ENCODE measurements at places on chromosomes 11 and 22.

DNA sequence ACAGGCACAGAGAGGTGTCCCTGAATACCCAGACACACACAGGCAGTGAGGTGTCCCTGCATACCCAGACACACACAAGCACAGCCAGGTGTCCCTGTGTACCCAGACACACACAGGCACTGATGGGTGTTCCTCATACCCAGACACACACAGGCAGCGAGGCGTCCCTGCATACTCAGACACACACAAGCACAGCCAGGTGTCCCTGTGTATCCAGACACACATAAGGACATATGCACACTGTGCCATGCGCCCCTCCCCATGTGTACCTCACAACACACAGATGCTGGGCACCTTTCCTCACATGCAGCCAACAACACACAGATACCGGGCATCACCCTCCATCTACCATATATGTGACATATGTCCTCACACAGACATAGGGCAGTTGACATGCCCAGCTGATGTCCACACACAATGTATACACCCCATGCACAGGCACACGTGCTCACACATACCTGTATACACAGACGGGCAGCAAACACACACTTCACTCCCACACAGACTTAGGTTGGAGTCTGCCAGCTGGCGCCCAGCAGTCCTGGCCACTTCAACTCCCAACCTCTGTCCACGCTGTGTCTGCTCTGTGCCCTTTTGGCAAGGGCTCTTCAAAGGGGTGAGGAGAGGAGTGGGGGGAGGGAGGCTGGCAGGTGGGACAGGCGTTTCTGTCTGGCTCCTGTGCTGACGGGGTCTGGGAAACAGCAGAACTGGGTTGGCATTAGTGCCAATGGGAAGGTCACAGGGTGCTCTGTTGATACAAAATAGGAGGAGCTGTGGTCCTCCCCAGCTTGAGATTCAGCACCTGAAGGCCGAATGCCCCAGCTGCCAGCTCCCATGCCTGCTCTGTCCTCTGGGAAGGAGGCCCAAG is 69.4 kb upstream of the ALX4 start:
- DNase-seq: no peak

DNA sequence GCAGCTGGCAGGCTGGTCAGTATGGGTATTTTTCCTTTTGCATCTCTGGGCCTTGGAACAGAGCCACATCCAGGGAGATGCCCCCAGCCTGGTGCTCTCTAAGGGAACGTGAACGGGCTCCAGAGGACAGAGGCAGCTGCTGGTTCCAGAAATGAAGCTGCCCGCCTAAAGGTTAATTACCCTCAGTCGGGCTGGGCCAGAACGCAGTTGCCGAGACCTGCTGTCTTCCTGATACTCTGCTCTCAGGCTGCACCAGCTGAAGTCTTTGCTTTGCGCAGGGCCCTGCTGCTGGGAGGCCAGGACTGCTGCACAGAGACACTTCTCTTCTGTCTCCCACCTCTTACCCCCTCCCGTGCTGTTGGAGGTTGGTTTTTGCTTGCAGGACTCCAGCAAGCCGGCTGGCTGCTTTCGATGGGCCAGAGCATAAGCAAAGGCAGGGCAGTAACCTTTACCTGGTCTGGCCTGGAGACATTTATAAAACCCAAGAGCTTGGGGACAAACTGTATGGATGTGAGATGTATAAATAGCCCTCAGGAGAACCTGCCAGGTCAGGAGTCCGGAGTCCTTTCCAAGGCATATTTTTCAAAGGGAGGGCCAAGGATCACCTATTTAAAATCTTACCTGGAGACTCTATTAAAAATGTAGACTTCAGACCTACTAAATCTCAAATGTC is 197.1 kb downstream of the GRIK4 start:
- no peak for DNase-seq

- DNase-seq: peak; percentile 65
These were observed 1.2 kb downstream of the KMT2A start for GRCh38 chr11:118437208-118438125.

- no peak for DNase-seq
These were observed at the start of gene SCGB2A2 for GRCh38 chr11:62269654-62270278. SCGB2A2 (plus strand) TSS chr11:62270158; CDS start chr11:62270217, 59 bp downstream.

GRCh38 chr22:27240298-27241075 is 561.1 kb downstream of the MN1 start:
- DNase-seq: no peak

DNA sequence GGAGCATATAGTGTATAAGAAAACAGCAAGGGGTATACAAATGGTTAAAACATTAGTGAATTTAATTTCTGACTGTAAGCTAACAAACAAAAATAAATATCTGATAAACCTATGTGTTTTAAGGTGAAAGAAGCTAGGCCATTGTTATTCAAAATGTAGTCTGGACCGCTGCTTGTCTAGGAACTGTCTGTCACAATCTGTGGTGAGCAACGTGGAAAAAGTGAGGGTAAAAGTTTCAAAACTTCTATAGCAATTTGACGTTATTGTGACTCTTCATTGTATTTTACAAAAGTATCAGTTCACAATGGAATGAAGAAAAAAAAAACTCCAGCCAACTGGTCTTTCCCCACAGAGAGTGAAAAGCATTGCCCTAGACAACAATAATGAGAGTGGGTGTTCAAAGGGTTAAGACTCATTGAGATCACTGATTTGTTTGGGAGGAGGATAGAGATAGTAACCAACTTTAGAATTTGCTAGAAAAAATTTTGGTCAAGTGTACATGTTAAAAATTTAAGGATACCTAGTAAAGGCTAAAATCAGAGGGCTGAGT is 79.1 kb downstream of the UVRAG start:
- DNase-seq: no peak

GRCh38 chr11:107605061-107606006 is 14.4 kb downstream of the ELMOD1 start:
- DNase-seq: no peak

- DNase-seq: peak; percentile 46
These were observed 65.0 kb downstream of the SFI1 start for GRCh38 chr22:31561238-31561887.

DNA sequence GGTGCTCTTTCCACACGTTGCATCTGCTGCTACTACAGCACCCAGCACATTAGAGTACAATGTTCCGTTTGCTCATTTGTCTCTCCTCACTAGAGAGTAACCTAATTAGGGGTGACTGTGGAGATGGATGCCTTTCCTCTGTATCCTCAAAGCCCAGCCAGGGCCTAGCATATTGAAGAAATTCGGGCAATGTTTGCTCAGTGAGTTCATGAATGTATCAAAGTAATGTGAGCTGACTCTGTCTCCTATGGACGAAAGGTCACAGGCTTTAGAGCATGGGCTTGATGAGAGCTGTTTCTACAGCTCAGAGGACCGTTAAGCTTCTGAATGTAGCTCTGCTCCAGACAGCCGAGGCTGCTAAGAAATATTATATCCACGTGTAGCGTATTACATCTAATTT is 67.5 kb downstream of the C11orf58 start:
- DNase-seq: no peak

DNA sequence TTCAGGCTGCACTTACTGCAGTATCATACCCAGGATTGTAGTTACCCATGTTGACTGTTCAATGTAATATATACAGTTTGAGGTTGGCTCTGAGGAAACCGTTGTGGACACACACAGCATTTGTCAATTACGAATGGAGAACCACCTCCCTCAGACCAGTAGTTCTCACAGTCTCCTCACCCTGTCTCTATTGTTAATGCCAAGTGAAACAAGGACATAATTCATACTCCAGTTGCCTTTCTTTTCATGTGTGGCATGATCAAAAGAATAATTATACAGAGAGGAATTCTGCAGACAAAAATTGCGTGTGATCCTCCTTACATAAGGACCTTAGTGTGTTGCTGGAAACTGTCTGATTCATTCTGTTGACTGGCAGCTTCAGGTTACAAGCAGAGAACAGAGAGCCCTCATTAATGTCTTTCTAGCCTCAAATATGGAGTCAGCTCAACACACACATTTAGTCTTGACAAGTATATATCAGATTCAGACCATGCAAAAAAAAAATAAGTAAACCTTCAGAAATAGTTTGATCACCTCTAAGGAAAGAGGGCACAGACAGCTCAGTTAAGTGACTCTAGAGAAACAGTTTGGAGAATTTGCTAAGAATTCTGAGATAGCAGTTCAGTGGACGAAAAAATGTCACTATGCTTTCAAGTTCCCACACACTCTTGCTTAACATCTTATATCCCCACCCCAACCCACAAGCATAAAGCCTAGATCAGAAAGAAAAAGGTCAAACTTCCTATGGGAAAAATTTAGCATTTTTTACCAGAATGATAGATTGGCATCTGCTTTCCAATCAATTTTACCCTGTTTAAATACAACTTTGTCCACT is 96.1 kb downstream of the MAML2 start:
- no peak for DNase-seq

DNA sequence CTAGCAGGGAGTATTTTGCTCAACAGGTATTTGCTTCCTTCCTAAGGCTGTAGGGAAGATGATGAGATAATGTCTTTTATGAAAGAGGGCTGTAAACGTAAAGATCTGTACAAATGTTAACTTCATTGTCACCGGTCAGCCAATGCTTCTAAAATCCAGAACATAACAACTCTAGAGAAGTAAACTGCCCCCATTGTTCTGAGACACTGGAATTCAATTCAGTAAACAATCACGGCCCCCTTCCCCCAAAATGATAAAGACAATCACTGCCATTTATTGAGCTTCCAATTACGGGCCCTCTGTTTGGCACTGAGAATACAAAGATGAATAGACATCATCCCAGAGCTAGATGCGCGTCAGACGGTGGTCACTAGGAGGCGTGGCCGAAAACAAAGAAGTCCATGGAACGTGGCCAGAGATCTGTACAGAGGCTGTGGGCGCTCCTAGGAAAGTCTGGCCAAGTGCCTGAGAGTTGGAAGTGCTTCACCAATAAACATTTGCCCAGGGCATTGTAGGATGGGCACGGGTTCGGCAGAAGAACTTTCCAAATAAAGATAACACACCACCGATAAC is 576 bp downstream of the TMEM258 start:
- DNase-seq: peak; percentile 57

GRCh38 chr22:26072621-26073020 is 96.6 kb upstream of the SEZ6L start:
- no peak for DNase-seq

- no peak for DNase-seq
These were observed 199.5 kb downstream of the TTC28 start for GRCh38 chr22:28480000-28480715.

DNA sequence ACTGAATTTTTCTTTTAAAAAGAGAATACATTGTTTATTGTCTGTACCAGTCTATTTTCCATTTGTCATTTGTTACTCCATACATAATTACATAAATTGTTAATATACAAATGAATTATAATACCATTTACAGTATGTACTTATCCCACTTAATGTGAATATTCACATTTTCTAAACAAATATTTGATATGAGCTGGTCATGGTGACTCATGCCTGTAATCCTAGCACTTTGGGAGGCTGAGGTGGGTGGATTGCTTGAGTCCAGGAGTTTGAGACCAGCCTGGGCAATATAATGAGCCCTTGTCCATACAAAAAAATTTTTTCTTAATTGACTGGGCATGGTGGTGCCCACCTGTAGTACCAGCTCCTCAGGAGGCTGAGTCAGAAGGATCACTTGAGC is 6.8 kb downstream of the SC5D start:
- no peak for DNase-seq

DNA sequence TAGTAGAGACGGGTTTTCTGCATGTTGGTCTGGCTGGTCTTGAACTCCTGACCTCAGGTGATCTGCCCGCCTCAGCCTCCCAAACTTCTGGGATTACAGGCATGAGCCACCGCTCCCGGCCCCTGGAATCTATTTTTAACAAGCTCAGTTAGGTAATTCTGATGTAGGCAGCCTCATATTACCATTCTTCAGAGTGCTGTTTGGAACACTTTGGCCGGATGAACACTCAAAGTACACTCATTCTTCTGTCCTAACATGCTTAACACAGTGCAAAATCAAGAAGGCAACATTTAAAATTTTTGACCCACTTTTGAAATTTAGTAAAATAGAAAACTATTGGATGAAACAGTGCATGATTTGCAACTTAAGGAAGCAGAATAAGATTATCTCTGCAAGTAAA is 586.7 kb upstream of the CHORDC1 start:
- DNase-seq: no peak

DNA sequence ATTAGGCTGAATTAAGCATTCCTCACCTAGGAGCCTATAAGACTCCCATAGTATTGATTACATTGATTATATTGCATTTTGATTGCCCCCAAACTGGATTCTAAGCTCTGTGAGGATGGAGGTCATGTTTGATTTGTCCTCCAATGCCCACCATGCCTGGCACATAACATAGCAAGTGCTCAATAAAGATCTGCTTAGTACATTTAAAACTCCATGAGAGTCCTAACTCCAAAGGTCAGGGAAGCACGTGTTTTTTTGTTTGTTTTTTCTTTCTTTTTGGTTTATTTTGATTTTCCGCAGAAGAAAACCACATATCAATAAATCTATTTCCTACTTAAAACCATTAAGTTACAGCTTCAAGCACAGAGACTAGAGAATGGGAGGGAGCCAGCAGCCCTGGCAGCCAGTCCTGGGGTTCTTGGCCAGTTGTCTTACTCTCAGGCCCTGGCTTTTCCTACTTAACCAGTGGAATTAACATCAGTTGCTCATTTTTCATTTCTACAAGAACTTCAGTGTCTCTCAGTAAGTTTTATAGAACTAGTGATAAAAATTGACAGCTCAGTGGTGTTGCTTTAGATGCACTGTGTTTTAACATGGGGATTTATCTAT is 429.9 kb upstream of the CCDC90B start:
- no peak for DNase-seq

DNA sequence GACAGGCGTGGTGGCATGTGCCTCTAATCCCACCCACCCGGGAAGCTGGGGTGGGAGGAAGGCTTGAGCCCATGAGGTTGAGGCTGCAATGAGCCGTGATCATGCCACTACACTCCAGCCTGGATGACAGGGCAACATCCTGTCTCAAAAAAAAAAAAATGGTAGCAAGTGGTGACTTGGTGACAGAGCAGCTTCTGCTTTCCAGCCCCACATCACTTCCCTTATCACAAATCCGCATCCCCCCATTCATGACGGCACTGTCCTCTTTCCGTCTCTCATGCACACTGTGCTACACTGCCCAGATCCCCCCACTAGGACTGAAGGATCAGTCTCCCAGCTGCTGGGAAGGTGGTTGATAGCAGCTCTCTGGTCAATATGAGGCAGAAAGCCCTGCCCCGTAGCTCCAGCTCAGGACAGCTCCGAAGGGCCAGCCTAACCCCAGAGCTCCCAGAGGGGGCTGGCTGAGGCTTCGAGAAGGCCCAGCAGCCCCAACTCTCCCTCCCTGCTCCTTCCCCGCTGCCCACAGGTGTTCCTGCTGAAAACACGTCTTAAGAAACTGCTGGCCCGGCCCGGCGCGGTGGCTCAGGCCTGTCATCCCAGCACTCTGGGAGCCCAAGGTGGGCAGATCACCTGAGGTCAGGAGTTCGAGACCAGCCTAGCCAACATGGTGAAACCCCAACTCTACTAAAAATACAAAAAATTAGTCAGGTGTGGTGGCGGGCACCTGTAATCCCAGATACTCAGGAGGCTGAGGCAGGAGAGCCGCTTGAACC is 15.9 kb downstream of the PGA5 start:
- no peak for DNase-seq

DNA sequence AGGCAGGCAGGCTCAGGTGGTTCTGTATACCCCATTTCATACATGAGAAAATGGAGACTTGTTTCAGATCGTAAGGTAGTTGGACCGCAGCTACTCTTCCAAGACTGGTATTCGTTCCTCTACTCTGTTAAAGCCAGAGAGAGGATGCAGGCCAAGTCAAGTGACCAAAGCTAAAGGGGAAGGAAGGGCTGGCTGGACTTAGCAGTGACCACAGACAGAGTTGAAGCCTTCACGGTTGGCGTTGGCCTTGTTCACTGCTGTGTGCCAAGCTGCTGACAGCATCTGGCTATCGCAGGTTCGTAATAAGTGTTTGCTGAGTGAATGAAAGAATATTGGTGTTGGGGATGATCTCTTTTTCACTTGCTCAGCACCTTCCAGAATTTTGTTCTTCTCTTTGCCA is 64.2 kb downstream of the PTPRJ start:
- no peak for DNase-seq
